ENCODE measurements at places on chromosomes 7 and 10. TPM values are rescaled to one million over a fixed set of nuclear protein-coding genes. Genes with fewer than 3 reads are reported as not detected.

- no peak overlapping the region for H3K27ac ChIP-seq
- no peak overlapping the region for H3K4me3 ChIP-seq
- H3K4me1 ChIP-seq, result no peaks in the 10 kb centered on the region
- no peaks in the 10 kb centered on the region for H3K27me3 ChIP-seq
- no peaks in the 10 kb centered on the region for H3K36me3 ChIP-seq
Measured at GRCh38 chr7:22627136-22627535, 99.9 kb upstream of the IL6 start.

DNA sequence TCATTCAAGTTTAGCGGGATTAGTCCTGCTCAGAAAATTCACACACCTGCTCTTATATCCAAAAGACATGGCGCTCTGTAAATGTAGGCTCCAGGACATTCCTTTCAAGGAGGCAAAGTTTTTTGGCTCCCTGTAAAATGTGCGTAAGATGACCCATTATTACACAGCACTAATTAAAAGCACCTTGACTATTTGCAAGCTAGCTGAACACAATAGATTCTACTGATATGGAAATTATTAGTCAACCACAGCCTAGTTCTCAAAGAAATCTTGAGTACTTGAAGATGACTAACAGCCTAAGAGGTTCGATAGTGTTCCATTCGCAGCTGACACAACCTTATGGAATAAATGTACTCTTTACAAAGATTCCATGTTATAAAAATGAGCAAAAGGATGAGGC, 175.2 kb downstream of the BMPER start:
- H3K4me1 ChIP-seq, result no peaks in the 10 kb centered on the region
- no peaks in the 10 kb centered on the region for H3K36me3 ChIP-seq
- no peaks in the 10 kb centered on the region for H3K27me3 ChIP-seq
- no peak overlapping the region for H3K4me3 ChIP-seq

- H3K4me1 ChIP-seq, result no peaks in the 10 kb centered on the region
- no peak for DNase-seq
- H3K27me3 ChIP-seq, result no peaks in the 10 kb centered on the region
- no peaks in the 10 kb centered on the region for H3K36me3 ChIP-seq
- H3K27ac ChIP-seq, result no peak overlapping the region
- no peak overlapping the region for H3K4me3 ChIP-seq
Measured at GRCh38 chr7:83732305-83732704, 83.4 kb upstream of the SEMA3E start.

DNA sequence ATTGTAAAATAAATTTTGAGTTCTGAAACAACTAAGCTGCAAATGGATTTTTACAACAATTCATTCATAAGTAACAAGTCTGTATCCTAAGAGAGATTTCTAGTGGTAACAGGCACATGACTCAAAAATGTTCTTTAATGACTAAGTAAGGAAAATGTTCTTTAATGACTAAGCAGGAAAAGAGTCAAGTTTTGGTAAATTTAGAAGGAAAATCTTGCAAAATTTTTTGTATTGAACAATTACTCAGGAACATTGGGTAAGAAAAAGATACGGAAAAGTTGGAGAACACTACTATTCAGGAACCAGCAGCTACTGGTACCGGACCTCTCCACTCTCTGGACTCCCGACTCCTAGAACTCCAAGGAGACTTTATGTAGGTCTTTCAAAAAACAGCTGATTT, 33.5 kb downstream of the HYCC1 start:
- DNase-seq, result no peak
- H3K4me3 ChIP-seq, result no peak overlapping the region
- no peaks in the 10 kb centered on the region for H3K27me3 ChIP-seq

GBX1 gene
- total RNA-seq, result not detected

TMEM130 gene
- total RNA-seq, result 0.41 TPM
